T-cell (primary cell): ENCODE measurements at places on chromosomes 1 and 21.

DNA sequence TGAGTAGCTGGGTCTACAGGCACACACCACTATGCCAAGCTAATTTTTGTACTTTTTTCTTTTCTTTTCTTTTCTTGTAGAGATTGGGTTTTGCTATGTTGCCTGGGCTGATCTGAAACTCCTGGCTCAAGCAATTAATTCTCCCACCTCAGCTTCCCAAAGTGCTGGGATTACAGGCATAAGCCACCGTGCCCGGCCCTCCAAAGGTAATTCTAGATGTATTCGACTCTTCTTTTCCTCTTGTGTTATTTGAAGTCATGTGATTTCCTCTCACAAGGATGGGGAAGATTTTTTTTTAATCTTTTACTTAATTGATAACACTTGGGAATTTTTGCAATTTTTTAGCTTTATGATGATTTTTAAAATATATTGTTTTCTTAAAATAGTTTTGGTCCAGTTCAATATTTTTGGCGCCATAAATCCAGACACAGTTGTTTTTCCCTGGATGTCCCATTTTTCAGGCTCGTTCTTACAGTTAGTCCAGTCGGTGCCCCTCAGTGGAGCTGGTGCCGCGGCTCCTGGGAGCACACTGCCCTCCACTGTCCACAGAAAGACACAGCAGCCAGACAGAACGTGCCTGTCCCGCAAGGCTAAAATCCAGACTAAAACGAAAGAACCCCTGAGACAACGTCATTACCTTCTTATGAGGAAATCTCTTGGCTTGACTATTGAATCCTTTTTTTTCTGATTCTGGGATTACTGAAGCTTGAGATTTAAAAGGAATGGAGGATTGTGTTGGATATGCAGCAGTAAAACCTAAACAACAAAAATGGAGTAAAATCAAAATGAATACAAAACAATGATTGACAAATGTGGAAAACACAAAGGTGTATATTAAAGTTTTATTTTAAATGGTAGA is 22.4 kb downstream of the STPG1 start:
- peak; percentile 59 for DNase-seq

GRCh38 chr1:89943846-89944781 is 50.8 kb upstream of the ZNF326 start:
- DNase-seq = no peak

DNA sequence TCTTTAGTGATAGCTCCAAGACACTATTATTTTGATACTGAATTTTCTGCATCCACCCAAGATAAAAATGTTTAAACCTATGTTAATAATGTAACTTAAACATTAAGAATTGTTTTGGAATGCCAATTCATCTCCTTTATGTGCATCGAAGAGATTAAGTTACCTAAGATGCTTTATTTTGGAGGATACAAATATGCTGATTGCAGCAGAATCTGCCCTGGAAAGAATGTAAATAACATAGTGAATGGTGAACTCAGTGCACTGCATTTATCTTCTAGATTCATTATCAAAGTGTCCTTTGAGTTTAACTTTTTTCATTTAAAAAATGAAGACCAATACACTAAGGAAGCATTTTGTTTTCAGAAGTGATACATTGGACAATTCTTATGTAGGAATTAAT is 757.2 kb downstream of the MRPL39 start:
- DNase-seq = no peak

GRCh38 chr1:231750818-231751362 is 124.3 kb downstream of the DISC1 start:
- DNase-seq = no peak

DNA sequence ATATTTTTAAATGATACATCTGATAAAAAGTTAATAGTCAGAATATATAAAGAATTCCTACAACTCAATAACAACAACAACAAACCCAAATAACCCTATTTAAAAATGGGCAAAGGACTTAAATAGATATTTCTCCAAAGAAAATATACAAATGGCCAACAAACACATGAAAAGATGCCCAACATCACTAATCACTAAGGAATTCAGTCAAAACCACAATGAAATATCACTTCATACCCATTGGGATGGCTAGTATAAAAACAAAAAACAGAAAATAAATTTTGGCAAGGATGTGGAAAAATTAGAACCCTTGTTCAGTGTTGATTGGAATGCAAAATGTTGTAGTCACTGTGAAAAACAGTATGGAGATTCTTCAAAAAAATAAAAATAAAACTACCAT is 184.8 kb upstream of the RAB4A start:
- DNase-seq = no peak

GRCh38 chr1:1115136-1115785 is 628 bp downstream of the C1orf159 start:
- DNase-seq = no peak

GRCh38 chr1:48665708-48666407 is 110.8 kb downstream of the BEND5 start:
- DNase-seq = no peak

- DNase-seq = no peak
Measured at GRCh38 chr1:11494771-11495170, 15.8 kb downstream of the DISP3 start.

- peak; percentile 51 for DNase-seq
Measured at GRCh38 chr1:52368383-52369172, 2.6 kb upstream of the CC2D1B start.

GRCh38 chr1:76959556-76959955 is 92.3 kb downstream of the ST6GALNAC5 start:
- no peak for DNase-seq

DNA sequence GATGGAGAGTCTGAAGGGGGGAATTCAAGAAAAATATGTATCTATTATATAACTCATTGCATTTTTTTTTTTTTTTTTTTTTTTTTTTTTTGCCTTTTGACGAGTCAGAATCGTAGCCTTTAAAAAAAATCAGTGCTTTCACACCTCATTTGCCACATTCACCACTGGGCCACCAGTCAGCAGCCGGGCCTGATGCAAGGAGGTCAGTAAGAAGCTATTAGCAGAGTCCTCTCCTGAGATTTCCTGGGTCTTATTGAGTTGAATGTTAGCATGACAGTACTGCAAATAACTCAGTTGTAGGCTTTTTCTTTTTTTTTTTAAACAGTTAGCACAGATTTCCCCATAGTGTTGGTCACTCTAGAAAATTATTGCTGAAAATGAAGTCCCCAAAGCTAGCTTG is 139.8 kb downstream of the SPATA17 start:
- no peak for DNase-seq

- DNase-seq = no peak
Measured at GRCh38 chr1:169906938-169907337, 13.2 kb upstream of the SCYL3 start.

- DNase-seq = no peak
Measured at GRCh38 chr1:187054862-187055757, 226.4 kb downstream of the PLA2G4A start.
